Activated T-helper 17 cell treated with anti-CD3 and anti-CD28 coated beads, Interleukin-2, amount 50 U/mL, for 72 hours (primary cell): ENCODE measurements at places on chromosomes 3 and 15. TPM values are rescaled to one million over a fixed set of nuclear protein-coding genes. Genes with fewer than 3 reads are reported as not detected.
A peak's percentile ranks its signal among the peaks of the same experiment; 100 is the strongest.

Gene GNB5
- total RNA-seq: 19.5 TPM

Gene GOLGA6D
- total RNA-seq: not detected

- peak; percentile 90 for ATAC-seq
- H3K27ac ChIP-seq: peak overlapping the region; percentile 90
- H3K27me3 ChIP-seq: no peaks in the 10 kb centered on the region
- H3K36me3 ChIP-seq: peaks cover 12% of the 10 kb centered on the region
- peak overlapping the region; percentile 62 for H3K4me3 ChIP-seq
Measured at GRCh38 chr3:172129850-172130716, 90.7 kb downstream of the FNDC3B start.

Gene PLA2G4E
- total RNA-seq: not detected

Gene DNAJA4
- total RNA-seq: 30.2 TPM

Gene TUSC7
- total RNA-seq: not detected

- H3K4me3 ChIP-seq: no peak overlapping the region
- ATAC-seq: no peak
- no peak overlapping the region for H3K27ac ChIP-seq
- H3K27me3 ChIP-seq: no peaks in the 10 kb centered on the region
- H3K36me3 ChIP-seq: peaks cover 81% of the 10 kb centered on the region
- peaks cover 6% of the 10 kb centered on the region for H3K4me1 ChIP-seq
Measured at GRCh38 chr15:71826196-71826595, 15.8 kb downstream of the NR2E3 start.

Gene CCK
- total RNA-seq: not detected

- no peaks in the 10 kb centered on the region for H3K27me3 ChIP-seq
- H3K4me3 ChIP-seq: no peak overlapping the region
- H3K4me1 ChIP-seq: no peaks in the 10 kb centered on the region
- ATAC-seq: no peak
Measured at GRCh38 chr3:193665370-193665989, 72.5 kb downstream of the OPA1 start.

DNA sequence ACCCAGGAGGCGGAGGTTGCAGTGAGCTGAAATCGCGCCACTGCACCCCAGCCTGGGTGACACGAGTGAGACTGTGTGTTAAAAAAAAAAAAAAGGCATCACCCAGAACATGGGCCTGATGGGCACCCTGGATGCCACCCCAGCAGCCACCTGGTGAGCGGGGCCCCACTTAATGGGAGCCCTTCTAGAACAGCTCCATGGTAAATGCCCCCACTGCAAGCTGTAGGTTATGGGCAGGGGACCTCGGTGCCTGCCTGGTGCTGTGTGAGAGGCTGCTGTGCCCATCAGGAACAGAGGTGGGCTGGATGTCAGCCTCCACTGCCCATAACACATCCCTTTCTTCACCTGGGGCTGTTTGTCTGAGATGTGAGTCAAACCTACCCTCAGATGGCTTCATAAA is 156.2 kb upstream of the MEF2A start:
- H3K27me3 ChIP-seq: peaks cover 5% of the 10 kb centered on the region
- no peak overlapping the region for H3K27ac ChIP-seq
- no peak for ATAC-seq
- no peak overlapping the region for H3K4me3 ChIP-seq
- H3K4me1 ChIP-seq: no peaks in the 10 kb centered on the region

GRCh38 chr15:28942571-28942970 is 56.8 kb downstream of the APBA2 start:
- H3K4me1 ChIP-seq: peaks cover 4% of the 10 kb centered on the region
- H3K36me3 ChIP-seq: no peaks in the 10 kb centered on the region
- H3K27ac ChIP-seq: no peak overlapping the region
- no peak for ATAC-seq

Gene CELF6
- total RNA-seq: 1.0 TPM

- no peaks in the 10 kb centered on the region for H3K36me3 ChIP-seq
- ATAC-seq: no peak
- peaks cover 3% of the 10 kb centered on the region for H3K4me1 ChIP-seq
- no peak overlapping the region for H3K27ac ChIP-seq
- H3K4me3 ChIP-seq: no peak overlapping the region
Measured at GRCh38 chr3:59750391-59750790, 700.6 kb upstream of the CFAP20DC start.

DNA sequence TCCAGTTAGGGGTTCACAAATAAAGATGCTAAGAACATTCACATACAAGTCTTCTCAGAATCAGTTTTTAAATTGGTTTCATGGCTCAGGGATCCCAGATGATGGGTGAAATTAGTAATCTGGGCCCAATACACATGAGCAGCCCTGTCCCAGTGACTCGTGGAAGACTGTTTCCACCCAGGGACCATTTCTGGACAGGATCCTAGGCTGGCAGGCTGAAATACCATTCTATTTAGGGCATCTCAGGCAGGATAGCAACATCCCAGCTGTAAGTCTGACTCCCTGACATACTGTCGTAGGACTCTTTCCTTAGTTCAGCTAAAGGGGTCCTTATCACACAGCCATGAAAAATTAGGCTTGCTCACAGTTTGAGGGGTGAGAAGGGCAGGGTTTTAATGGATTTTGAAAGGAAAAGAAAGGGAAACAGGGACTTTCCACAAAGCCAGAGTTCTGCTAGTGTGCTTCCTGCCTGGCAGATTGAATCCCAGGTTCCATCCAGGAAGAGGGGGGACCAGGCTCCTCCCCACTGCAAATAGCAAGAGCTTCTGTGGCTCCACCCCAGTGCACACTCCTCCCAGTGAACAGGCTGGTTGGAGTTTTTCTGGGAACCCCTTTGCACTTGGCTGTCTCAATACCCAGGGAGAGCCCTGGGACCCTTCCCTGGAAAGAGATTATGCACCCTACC is 41.3 kb upstream of the LYZL4 start:
- H3K4me3 ChIP-seq: no peak overlapping the region
- no peaks in the 10 kb centered on the region for H3K4me1 ChIP-seq
- H3K27ac ChIP-seq: no peak overlapping the region

- ATAC-seq: no peak
- peaks cover 22% of the 10 kb centered on the region for H3K36me3 ChIP-seq
Measured at GRCh38 chr15:50227076-50227475, 38.5 kb downstream of the HDC start.

DNA sequence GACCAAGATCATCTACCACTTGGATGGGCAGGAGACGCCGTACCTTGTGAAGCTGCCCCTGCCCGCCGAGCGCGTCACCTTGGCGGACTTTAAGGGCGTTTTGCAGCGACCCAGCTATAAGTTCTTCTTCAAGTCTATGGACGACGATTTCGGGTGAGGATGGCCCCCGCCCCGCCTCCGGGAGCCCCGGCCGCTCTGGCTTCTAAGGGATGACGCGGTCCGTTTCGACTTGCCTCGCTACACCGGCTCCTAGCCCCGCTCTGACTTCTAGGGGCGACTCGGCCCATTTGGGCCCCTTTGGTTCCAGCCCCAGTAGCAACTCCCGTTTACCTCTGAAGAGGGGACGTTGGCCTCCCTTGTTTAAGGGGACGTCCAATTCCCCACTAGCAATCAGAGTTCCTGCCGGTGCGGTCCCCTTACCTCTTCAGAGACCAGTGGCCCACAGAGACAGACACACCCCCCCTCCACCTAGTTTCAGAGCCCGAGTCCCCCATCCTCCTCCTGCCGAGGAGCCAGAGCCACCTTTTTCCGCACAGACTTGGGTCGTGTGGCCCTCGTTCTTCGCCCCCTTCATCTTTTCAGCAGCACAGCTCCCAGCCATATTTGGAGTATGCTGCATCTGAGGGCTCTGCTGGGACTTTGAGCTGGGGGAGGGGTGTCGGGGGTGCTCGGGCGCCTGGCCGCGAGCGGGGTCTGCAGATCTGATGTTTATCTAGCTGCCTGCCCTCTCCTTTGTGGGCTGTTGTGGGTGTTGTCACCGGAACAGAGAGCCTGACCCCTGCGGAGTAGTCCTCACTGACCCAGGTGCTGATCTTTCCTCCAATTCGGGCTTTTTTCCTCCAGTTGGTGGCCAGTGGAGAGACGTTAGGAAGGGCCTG is 706 bp downstream of the DVL3 start:
- peak; percentile 78 for ATAC-seq
- H3K4me3 ChIP-seq: peak overlapping the region; percentile 94
- no peaks in the 10 kb centered on the region for H3K27me3 ChIP-seq
- peaks cover 5% of the 10 kb centered on the region for H3K36me3 ChIP-seq
- H3K27ac ChIP-seq: peak overlapping the region; percentile 92

Gene MAP6D1
- 2.0 TPM for total RNA-seq

DNA sequence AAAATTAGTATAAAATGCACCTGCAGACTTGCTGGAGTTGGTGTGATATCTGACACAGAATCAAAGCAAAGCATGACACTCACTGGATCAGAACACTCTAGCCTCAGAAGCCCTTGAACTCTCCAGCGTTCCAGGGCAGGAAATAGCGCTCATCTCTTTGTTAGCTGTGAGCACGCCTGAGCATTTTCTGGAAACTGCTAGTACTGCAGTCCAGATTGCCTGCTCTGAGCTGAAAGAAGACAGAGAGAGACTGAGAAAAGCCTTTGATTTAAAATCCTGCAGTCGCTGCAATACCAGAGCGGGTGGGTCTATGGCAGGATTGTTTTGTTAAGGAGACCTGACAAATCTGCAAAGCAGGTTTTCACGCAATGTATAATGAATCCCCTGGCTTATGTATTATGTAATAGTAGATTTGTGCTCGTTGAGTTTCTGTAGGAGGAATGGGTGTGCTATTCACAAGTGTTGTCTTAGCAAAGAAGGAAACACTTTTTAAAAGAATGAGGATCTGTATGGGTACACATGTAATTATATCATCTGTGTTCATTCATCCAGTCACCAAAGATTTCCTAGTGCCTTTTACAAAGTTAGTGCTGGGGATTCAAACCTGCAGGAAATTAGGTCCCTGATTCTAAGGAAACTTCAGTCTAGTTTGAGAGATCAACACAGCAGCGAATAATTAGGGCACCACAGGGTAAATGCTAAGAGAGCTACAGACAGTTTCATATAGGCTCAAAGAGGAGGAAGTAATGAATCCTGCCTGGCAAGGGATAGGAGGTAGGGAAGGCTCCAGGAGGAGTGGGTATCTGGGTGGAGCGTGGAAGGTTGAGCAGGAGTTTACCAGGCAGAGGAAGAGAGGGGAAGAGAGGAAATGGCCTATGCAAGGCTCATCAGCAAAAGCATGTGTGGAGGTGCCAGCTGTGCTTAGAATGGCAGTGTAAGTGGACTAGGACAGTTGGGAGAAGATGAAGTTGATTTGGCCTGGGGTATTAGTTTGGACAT is 26.1 kb upstream of the MGLL start:
- ATAC-seq: no peak
- no peaks in the 10 kb centered on the region for H3K36me3 ChIP-seq
- H3K4me1 ChIP-seq: no peaks in the 10 kb centered on the region
- H3K27ac ChIP-seq: no peak overlapping the region
- H3K27me3 ChIP-seq: peaks cover 10% of the 10 kb centered on the region
- no peak overlapping the region for H3K4me3 ChIP-seq

- peaks cover 4% of the 10 kb centered on the region for H3K27me3 ChIP-seq
- peaks cover 14% of the 10 kb centered on the region for H3K4me1 ChIP-seq
- no peak for ATAC-seq
- H3K4me3 ChIP-seq: no peak overlapping the region
- no peak overlapping the region for H3K27ac ChIP-seq
Measured at GRCh38 chr15:98904544-98904943, 103.0 kb downstream of the PGPEP1L start.

Gene GABRR3
- not detected for total RNA-seq

DNA sequence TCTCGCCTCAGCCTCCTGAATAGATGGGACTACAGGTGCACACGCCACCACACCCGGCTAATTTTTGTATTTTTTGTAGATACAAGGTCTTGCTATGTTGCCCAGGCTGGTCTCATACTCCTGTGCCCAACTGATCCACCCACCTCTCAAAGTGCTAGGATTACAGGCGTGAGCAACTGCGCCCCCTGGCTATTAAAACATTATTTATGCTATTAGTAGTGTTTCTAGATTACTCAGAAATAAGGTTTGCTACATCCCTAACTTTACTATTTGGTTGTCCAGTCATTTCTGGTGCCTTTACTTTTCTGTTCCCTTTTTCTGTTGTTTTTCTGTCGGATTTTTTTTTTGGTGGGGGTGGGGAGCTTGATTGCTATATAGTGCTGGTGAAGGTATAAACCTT is 393.6 kb upstream of the TPM1 start:
- no peaks in the 10 kb centered on the region for H3K36me3 ChIP-seq
- H3K27me3 ChIP-seq: peaks cover 20% of the 10 kb centered on the region
- ATAC-seq: no peak

Gene CYP11A1
- total RNA-seq: not detected

GRCh38 chr3:64426551-64426950 is 201.3 kb upstream of the PRICKLE2 start:
- H3K4me1 ChIP-seq: no peaks in the 10 kb centered on the region
- no peaks in the 10 kb centered on the region for H3K36me3 ChIP-seq
- ATAC-seq: no peak
- H3K27me3 ChIP-seq: peaks cover 10% of the 10 kb centered on the region

- ATAC-seq: no peak
- H3K4me1 ChIP-seq: no peaks in the 10 kb centered on the region
- no peak overlapping the region for H3K27ac ChIP-seq
- H3K27me3 ChIP-seq: no peaks in the 10 kb centered on the region
Measured at GRCh38 chr15:25244731-25245585, 193.9 kb downstream of the UBE3A start.
